GM03348 (cell line): ENCODE measurements at places on chromosomes 6 and 20.
A peak's percentile ranks its signal among the peaks of the same experiment; 100 is the strongest.

GRCh38 chr6:131999545-132000146, 48.5 kb upstream of the CCN2 start:
- DNase-seq = no peak

DNA sequence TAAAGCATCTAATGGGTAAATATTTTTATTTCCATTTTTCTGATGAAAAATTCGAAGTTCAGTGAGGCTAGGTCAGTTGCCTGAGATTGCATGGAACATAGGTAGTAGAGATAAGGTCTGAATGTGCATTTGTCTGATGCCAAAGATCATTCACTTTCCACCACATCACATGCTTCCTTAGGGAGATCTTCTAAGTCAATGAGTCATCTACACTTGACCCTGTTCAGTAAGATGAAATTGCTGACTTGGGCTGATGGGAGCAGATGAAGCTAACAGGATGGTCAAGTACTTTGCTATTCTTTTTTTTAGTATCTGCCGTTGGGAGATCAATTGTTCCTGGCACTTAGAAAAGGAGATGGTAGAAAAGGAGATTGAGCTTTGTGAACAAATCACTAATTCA, 511.3 kb downstream of the PHF3 start:
- DNase-seq = no peak

DNA sequence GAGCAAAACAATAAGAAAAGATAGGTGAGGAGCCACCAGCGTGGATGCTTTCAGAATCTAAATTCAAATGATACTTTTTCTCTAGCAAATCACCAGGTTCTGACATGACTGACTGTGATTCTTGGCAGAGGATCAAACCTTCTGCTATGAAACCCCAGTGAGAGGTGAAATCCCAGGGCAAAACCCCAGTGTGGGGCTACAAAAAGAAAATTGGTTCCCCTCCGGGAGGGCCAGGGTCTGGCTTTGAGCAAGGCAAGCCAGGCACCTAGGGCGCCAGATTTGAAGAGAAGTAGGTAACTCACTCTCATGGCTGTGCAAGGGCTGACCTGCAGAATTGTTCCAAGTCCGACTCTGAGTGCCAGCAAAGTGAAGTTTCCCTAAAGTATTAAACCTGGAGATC, 20.2 kb upstream of the RALGAPA2 start:
- DNase-seq = no peak

DNA sequence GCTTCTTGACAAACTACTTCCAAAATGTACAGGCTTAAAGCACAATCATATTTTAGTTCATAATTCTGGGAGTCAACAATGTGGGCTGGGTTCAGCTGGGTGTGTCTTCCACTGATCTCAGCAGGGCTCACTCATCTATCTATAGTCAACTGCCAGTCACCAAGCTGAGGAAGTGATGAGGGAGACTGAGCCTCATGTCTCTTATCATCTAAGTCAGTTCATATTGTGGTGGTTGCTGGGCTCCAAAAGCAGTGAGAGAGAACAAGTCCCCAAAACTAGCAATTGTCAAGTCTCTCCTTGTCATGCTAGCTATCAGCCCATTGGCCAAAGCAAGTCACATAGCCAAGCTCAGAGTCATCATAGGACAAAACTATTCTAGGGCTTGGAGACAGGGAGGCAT, 465.9 kb upstream of the ARID1B start:
- no peak for DNase-seq

DNA sequence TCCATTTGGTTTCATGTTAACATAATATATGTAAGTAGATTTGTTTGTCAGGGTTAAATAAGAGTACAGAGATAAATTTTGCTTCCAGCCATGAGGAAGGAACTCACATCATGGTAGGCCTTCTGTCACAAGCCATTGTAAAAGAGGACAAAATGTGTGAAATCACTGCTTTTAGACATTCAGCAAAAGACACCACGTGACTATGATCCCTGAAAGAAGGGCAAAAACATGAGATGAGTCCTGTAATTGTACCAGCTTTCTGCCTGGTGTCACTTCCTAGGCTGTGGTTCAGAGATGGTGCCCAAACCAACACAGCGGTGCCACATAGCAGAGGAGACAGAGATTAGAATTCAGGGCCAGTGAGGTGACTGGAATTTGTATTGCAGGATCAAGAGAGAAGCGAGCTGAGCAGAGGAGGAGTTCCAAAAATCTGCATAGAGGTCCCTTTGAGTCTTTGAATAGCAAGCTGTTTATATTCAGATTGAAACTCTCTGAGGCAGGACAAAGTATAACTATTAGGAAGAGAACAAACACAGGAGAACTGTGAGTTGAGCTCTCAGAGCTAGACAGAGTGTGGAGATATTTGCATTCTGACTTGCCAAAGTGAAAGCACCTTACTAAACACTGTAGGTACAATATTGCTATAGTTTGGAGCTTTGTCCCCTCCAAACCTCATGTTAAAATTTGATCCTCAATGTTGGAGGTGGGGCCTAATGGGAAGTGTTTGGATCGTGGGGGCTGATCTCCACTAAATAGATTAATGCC, 52.6 kb upstream of the PDE7B start:
- DNase-seq = no peak

- DNase-seq = no peak
Measured at GRCh38 chr20:46268662-46269061, 39.6 kb downstream of the CDH22 start.

- no peak for DNase-seq
Measured at GRCh38 chr6:78867020-78867369, 356 bp upstream of the IRAK1BP1 start.

DNA sequence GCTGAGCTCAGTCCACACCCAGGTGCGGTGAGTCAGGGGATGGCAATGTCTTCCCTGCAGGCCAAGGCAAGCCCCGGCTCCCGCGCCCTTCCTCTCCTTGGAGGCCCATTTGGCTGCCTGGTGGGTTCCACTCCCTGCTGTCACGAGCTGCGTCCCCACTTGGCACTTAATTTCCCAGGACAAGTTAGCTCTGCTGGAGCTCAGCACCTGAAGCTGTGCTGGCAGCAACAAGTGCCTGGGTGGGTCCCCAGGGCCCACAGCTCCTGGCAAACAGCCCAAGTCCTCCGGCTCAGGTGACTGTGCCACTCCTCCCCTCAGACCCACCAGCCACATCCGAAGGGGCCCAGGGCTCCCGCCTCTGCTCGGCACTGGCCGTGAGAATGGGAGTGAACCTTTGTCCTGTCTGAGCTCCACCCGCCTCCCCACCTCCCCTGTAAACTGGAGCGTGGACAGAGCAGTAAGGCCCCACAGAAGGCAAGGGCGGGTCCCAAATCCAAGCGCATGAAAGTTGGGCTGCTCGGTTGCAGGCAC, 16.9 kb downstream of the LAMA5 start:
- DNase-seq = no peak

DNA sequence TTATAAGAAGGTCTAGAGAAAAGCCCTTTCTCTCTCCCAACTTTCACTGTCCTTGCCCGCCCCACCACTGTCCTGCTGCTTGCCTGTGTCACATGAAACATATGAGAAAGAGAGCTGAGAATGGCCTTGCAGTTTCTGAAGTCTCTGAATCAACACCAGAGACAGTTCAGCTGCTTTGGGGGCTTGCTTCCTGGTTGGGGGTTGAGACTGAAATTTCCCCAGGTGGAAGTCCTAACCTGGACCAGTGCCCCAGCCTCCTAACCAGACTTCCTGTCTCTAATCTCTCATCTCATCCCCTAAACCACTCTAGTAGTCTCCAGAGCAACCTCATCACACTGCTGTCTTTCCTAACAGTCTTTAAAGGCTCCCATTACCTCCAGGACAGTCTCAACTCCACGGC, 10.7 kb downstream of the TRAM2 start:
- no peak for DNase-seq

DNA sequence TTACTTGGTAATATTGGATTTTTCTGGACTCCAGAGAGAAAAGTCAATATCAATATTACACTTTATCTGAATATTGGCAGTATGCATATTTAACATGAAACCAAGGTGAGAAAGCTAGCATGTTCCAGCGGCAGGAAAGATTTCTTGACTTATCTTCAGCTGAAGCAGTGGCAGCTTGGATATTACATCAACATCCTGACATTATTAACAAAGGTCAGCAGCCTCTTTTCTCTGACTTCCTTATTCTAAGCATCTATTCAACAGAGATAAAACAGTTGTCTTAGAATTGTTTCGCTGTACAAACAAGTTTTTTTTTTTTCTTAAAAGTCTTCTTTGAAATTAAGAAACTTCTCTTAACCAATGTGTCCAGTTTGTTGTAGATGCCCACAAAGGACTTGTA, 11.8 kb downstream of the DCBLD1 start:
- DNase-seq = no peak

DNA sequence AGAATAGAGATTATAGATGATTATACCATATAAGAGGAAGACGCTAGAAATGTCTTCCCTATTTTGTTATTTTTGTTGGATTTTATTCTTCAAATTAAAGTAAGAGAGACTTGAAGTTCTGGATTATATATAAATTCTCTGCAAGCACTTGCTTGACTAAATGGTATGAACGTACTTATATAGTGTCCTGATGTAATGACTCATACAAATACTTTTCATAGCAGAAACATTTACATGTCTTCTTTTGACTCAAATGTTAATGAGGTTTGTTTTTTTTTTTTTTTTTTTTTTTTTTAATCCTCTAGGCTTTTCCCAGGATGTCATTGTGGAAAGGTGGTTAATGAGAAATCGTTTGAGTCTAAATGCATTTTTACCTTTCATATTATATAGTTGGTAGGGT, 55.0 kb downstream of the PDE7B start:
- DNase-seq = no peak

DNA sequence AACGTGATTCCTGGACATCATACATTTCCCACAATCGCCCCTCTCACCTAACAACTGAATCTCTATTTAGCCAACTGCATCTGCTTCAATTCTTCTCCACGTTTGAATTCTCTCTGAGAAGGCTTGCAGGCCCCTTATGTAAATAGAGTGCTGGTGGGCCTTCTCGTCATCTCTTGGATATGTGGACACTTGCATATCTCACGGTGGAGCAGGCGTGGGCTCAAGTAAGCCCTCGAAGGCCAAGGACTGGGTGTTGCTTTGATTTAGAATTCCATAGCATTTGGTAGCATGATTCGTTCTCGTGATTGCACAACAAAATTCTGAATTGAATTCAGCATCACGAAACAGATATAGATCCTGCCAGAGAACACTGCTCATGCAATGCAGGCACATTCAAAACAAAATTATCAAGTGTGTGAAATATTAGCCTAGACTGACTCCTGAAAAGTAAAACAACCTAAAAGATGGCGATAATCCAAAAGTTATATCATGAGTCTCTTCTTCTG, 613.6 kb downstream of the TFAP2A start:
- DNase-seq = no peak

DNA sequence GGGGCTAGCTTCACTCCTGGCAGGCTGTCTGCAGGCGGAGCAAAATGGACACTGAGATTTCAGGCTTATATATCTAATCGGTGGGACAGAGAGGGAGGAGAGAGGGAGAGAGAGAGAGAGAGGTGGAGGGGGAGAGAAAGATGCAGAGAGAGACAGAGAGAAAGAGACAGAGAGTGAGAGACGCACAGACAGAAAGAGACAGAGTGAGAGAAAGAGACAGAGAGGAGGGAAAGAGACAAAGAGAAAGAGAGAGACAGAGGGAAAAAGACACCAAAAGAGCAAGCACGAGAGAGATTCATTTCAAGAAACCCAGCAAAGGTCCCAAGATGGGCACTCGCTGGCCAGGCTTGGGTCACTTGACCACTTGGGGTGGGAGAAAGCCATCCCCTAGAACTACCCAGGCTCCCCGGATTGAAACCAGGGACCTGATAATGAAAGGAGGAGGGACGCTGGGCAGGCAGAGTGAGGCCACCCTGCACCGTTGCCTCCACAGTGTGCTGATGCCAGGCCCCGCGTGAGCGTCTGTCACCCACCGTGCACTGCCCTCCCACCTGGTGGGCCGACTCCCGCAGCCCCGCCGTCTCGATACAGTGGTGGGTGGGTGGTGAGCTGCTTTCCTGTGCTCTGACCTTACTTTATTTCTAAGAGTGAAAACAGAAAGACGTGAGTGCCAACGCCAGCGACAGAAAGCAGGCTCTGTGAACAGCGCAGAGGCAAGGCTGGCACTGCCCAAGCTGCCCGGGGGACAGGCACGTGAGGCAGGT, 67.9 kb upstream of the SLCO4A1 start:
- no peak for DNase-seq

GRCh38 chr20:4089756-4090487, 74.6 kb upstream of the RNF24 start:
- no peak for DNase-seq

DNA sequence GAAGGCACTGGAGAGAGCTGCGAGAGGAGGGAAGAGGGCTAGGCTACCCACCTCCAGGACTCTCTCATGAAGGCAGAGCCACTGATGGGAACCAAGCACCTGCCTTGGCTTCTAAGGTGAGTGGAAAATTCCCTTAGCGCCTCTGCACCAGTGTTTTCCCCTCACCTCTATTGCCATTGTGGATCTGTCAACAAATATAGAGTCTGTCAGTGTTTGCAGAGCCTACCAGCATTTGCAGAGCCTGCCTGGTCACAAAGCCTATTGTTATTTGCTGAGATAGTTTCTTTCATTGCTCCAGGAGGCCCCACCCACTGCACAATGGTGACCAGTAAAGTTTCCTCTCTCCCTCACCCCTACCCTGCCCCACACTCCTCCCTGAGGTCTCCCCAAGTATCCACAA, 141.9 kb downstream of the MRPL14 start:
- DNase-seq = no peak

GRCh38 chr6:101640131-101640530, 246.6 kb downstream of the GRIK2 start:
- DNase-seq = no peak

GRCh38 chr6:72626126-72626525, 4.3 kb downstream of the KCNQ5 start:
- DNase-seq = no peak

- DNase-seq = no peak
Measured at GRCh38 chr6:25959890-25960536, 2.6 kb upstream of the TRIM38 start.

DNA sequence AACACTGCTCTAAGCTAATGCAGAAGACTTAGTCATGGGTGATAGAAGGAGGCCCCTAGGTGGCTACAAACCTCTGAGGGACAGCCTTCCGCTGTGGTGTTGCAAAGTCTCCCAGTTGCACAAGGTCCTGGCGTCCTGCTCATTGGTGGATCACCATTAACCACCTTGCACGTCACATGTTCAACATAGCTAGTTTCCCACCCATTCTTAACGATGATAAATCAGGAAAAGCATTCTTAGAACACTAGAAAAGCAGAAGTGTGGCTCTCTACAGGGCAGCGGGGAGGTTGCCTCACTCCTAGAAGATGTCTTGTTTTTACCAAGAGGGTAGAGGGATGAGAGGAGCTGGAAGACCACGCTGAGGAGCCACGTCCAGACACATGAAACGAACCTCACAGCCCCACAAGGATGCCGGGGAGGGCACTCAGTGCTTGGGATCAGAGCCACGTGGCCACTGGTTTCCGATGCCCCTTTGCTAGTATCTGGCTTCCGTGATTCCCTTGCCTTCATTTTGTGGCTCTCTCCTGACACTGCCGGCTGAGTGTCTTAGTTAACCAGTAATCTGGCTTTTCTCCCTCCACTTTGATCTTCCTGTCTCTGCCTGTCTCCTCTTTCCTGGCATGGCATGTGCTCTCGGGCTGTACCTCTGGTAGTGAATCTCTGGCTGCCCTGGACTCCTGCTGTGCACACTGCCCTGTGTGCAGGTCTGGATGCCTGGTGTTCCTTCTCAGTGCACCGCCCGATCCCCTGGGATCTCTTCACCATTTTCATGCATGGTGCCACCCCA, 91.4 kb upstream of the NEDD9 start:
- no peak for DNase-seq

GRCh38 chr6:115055579-115055978, 712.8 kb upstream of the HS3ST5 start:
- no peak for DNase-seq

GRCh38 chr6:13336553-13336952, 8.2 kb upstream of the TBC1D7 start:
- peak; percentile 94 for DNase-seq

GRCh38 chr6:163841326-163841725, 426.8 kb downstream of the QKI start:
- no peak for DNase-seq
